Prostate gland (tissue), 2 donors: ENCODE measurements at places on chromosomes 1 and 21. TPM values are rescaled to one million over a fixed set of nuclear protein-coding genes. Genes with fewer than 3 reads are reported as not detected.

CFH gene
- 31.5 TPM for total RNA-seq

- H3K36me3 ChIP-seq: no peaks in the 10 kb centered on the region
- H3K27me3 ChIP-seq: no peaks in the 10 kb centered on the region
- H3K4me3 ChIP-seq: no peak overlapping the region
- no peaks in the 10 kb centered on the region for H3K4me1 ChIP-seq
- no peak for DNase-seq
These were observed 54.0 kb downstream of the KIAA0040 start for GRCh38 chr1:175138579-175138978.

- H3K27me3 ChIP-seq: no peaks in the 10 kb centered on the region
- peaks cover 4% of the 10 kb centered on the region for H3K4me1 ChIP-seq
- H3K27ac ChIP-seq: no peak overlapping the region
- no peak overlapping the region for H3K4me3 ChIP-seq
- H3K36me3 ChIP-seq: no peaks in the 10 kb centered on the region
- no peak for DNase-seq
These were observed 44.0 kb downstream of the LYST start for GRCh38 chr1:235822685-235823084.

TDRD5 gene
- total RNA-seq: 3.8 TPM

DNA sequence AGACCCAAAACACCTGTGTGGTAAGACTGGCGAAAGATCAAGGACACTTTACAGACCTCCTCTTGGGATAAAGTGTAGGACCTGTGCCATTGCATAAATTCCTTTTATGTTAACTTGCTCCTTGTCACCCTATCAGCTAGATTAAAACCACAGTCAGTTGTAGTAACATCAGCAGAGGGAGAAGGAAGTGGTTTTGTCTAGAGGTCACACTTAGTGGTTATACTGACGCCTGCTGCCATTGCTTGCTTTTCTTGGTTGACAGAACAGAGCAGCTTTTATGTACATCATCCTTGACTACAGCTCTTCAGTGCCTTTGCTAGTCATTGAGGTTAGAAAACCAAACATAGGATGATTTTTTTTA is 101.4 kb downstream of the PBX1 start:
- peaks cover 10% of the 10 kb centered on the region for H3K4me1 ChIP-seq
- H3K36me3 ChIP-seq: no peaks in the 10 kb centered on the region
- H3K4me3 ChIP-seq: no peak overlapping the region
- H3K27me3 ChIP-seq: no peaks in the 10 kb centered on the region

THEM5 gene
- total RNA-seq: not detected

- H3K27ac ChIP-seq: no peak overlapping the region
- no peaks in the 10 kb centered on the region for H3K27me3 ChIP-seq
- no peak for DNase-seq
- H3K4me3 ChIP-seq: no peak overlapping the region
These were observed 4.5 kb upstream of the PLCH2 start for GRCh38 chr1:2471587-2472001.

KCNJ9 gene
- total RNA-seq: 0.51 TPM

DNA sequence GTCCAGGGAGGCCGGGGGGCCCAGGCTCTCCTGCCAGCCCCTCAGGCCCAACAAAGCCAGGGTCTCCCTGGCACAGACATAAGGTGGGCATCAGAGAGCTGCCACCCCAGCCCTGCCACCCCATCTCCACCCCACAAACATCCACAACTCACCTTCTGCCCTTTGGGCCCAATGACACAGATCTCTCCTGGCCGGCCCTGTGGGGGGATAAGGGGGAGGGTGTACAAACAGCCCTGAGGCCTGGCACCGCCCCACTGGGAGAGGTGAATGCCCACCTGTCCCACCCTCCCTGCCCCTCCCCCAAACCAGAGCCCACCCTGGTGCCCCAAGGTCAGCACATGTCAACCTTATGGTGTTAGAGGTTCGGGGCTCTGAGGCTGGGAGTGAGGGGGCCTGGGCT is 12.4 kb downstream of the COL16A1 start:
- no peaks in the 10 kb centered on the region for H3K36me3 ChIP-seq
- H3K4me3 ChIP-seq: no peak overlapping the region
- no peaks in the 10 kb centered on the region for H3K4me1 ChIP-seq
- H3K27ac ChIP-seq: no peak overlapping the region

- H3K4me1 ChIP-seq: no peaks in the 10 kb centered on the region
- peak; percentile 81 for DNase-seq
- H3K27ac ChIP-seq: peak overlapping the region; percentile 74
- H3K36me3 ChIP-seq: no peaks in the 10 kb centered on the region
- H3K4me3 ChIP-seq: no peak overlapping the region
These were observed 38.5 kb upstream of the PDE9A start for GRCh38 chr21:42614811-42615351.

SH2D5 gene
- total RNA-seq: 2.2 TPM

OR4F29 gene
- not detected for total RNA-seq

DNA sequence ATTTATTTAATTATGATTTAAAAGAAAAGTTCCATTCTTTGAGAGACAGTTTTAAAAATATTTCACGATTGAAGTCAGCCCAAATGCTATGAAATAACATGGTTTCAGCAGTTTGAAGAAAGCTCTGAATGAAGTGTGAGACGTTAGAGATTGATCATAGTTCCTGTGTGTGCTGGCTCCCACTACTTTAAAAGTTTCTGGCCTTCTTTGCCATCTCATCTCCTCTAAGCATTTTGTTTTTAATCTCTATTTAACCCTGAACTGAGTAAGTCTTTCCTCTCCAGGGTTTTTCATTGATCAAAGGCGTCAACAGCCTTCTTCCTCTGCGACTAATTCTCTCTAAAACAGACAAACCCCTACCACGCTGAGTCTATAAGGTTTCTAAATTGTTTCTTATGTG is 225.3 kb upstream of the B3GALT2 start:
- no peak for DNase-seq
- no peak overlapping the region for H3K27ac ChIP-seq
- no peaks in the 10 kb centered on the region for H3K27me3 ChIP-seq
- H3K36me3 ChIP-seq: no peaks in the 10 kb centered on the region
- no peaks in the 10 kb centered on the region for H3K4me1 ChIP-seq
- no peak overlapping the region for H3K4me3 ChIP-seq

FCRL5 gene
- total RNA-seq: 1.3 TPM

GRCh38 chr1:19336543-19336942 is 24.4 kb downstream of the SLC66A1 start:
- H3K4me3 ChIP-seq: no peak overlapping the region
- H3K4me1 ChIP-seq: no peaks in the 10 kb centered on the region
- no peaks in the 10 kb centered on the region for H3K36me3 ChIP-seq
- H3K27ac ChIP-seq: no peak overlapping the region
- H3K27me3 ChIP-seq: no peaks in the 10 kb centered on the region

GRCh38 chr1:42168763-42169162 is 4.2 kb upstream of the GUCA2A start:
- DNase-seq: no peak
- peaks cover 10% of the 10 kb centered on the region for H3K4me1 ChIP-seq
- no peak overlapping the region for H3K27ac ChIP-seq
- no peak overlapping the region for H3K4me3 ChIP-seq
- H3K36me3 ChIP-seq: no peaks in the 10 kb centered on the region

MTF1 gene
- 4.5 TPM for total RNA-seq

DNA sequence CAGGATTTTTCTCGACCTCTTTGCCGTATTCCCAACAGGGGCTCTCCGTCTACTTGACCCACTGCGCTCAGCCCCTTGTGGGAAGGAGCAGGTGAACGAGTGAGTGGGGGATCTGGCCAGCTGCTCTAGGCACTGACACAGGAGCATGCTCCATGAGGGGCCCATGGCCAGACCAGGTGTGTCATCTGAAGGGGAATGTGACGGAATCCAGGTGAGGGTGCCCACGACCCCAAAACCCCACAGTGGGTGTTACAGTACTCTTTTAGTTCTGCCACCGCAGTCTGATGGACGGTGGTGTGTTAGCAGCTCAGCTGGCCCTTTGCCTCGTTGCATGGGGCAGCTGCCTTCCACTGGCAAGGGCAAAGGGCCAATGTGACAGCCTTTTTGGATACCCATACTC is 601.4 kb upstream of the NCAM2 start:
- H3K4me1 ChIP-seq: no peaks in the 10 kb centered on the region
- no peak overlapping the region for H3K27ac ChIP-seq
- H3K4me3 ChIP-seq: no peak overlapping the region
- no peak for DNase-seq
- H3K27me3 ChIP-seq: no peaks in the 10 kb centered on the region

CYP4B1 gene
- 41.4 TPM for total RNA-seq

DNA sequence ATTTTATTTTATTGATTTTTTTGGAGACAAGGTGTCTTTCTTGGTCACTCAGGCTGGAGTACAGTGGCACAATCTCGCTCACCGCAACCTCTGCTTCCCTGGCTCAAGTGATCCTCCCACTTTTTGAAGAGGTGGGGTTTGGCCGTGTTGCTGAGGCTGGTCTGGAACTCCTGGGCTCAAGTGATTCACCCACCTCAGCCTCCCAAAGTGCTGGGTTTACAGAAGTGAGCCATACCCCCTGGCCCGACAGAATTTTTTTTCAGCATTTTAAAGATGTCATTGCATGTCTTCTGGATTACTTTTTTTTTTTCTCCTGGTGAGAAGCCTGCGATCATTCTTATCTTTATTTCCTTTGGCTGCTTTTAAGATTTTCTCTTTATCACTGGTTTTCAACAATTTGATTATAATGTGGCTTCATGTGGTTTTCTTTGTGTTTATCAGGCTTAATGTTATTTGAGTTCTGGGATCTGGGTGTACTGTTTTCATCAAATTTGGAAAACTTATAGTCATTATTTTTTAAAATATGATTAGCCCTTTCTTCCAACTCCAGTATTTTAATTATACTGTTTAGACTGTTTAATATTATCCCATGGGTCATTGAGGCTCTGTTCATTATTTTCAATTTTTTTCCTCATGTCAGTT is 23.1 kb upstream of the PTBP2 start:
- H3K27ac ChIP-seq: no peak overlapping the region
- no peak overlapping the region for H3K4me3 ChIP-seq
- DNase-seq: no peak

- H3K4me1 ChIP-seq: no peaks in the 10 kb centered on the region
- DNase-seq: no peak
- no peaks in the 10 kb centered on the region for H3K36me3 ChIP-seq
- H3K27ac ChIP-seq: no peak overlapping the region
- no peaks in the 10 kb centered on the region for H3K27me3 ChIP-seq
- no peak overlapping the region for H3K4me3 ChIP-seq
These were observed 33.0 kb upstream of the ZBTB8B start for GRCh38 chr1:32431736-32432400.
